Activated naive CD8-positive, alpha-beta T cell treated with anti-CD3 and anti-CD28 coated beads, Interleukin-2, amount 10 ng/mL, durations not matched to agents 7 days and 5 days (primary cell): ENCODE measurements at places on chromosomes 11 and 22.
A peak's percentile ranks its signal among the peaks of the same experiment; 100 is the strongest.

- DNase-seq = peak; percentile 28
Measured at GRCh38 chr22:49768077-49768910, 59.4 kb downstream of the BRD1 start.

DNA sequence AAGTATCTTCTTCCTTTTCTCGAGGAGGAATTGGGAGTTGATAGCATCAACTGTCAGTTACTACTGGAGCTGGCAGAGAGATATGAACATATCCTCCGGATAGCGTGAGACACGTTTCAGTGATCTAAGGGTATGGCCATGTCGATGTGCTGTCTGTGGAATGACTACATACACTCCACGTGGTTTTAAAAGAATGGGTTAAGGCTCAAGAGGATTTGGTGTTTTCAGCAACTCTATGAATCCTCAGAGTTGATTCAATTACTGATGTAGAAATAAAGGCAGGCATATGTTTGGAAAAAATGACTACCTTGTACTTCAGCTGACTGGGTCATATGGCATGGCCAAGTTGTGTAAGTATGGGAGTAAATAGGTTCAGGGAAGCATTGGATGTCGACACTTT is 22.9 kb downstream of the MMP13 start:
- DNase-seq = no peak

DNA sequence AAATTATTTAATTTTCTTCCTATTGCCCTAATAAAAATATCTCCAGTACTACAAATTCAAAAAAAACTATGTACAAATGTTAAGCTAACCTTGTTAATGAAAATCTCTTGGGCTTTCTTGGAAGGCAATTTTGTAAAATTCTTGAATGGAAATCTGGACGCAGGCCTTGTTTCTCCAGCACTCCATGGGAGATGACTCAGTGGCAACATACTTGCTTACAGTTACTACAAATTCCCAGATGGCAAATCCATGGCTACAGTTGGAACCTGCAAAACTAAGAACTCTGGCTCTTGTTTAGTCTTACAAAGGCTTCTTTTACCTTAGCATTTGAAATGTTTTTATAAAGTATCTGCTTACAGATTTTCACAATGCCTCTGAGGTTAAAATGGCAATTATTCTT is 725.2 kb downstream of the DLG2 start:
- no peak for DNase-seq

DNA sequence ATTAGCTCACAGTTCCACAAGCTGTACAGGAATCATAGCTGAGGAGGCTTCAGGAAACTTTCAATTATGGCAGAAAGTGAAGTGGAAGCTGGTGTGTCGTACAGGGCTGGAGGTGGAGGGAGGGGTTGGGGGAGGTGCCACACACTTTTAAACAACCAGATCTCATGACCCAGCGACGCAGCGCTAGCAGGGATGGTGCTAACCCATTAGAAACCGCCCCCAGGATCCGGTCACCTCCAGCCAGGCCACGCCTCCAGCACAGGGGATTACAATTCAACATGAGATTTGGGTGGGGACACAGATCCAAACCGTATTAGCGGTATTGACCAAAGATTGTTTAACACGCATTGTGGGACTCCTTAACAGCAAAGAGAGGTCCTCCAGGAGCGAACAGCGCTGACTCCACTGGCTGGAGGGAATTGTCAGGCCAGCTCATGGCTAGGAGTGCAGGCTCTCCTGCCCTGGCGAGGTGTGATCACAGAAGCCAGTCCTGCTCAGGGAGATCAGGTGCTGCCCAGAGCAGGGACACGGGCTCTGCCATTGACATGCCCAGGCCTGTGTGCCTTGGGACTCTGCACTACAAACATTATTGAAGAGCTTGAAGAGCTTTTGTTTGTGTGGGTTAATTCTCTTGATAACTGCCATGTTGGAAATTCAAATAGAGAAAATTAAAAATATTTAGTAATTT is 215.3 kb downstream of the TBC1D22A start:
- DNase-seq = peak; percentile 12

- peak; percentile 42 for DNase-seq
Measured at GRCh38 chr22:30822216-30823014, 127.7 kb downstream of the OSBP2 start.

- no peak for DNase-seq
Measured at GRCh38 chr22:37752189-37753087, 55.3 kb upstream of the GCAT start.
